Motor neuron (in vitro differentiated cells): ENCODE measurements at places on chromosomes 5 and 9.
A peak's percentile ranks its signal among the peaks of the same experiment; 100 is the strongest.

DNA sequence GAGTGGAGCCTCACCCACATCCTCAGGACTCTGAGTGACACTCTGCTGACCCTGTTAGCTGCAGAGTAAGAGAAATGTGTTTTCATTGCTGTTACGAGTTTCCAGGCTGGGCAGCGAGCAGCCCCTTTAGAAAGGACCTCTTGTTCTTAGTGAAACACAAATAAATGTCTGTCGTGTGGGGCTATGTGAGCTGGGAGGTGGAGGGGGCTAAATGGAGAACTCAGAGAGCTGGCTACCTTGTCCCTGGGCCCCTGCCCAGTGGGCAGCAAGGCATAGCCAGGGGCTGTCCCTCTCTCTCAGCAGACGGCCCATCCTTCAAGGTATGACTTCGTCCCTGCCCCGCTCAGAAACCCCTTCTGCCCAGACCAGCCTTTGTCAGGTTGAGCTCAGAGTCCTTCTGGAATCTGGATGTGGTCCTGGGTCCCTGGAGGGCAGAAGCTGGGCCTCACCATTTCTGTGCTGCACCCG lies 10.2 kb downstream of the DCANP1 start:
- ATAC-seq = peak; percentile 47

GRCh38 chr5:77366717-77367500 lies 125.2 kb downstream of the WDR41 start:
- no peak for ATAC-seq

GRCh38 chr9:127014216-127014909 lies 99.8 kb downstream of the RALGPS1 start:
- no peak for ATAC-seq

GRCh38 chr5:147763791-147764525 lies 18.6 kb downstream of the JAKMIP2 start:
- no peak for ATAC-seq

- ATAC-seq = no peak
Observed at GRCh38 chr5:175460552-175460951, 16.6 kb upstream of the DRD1 start.

DNA sequence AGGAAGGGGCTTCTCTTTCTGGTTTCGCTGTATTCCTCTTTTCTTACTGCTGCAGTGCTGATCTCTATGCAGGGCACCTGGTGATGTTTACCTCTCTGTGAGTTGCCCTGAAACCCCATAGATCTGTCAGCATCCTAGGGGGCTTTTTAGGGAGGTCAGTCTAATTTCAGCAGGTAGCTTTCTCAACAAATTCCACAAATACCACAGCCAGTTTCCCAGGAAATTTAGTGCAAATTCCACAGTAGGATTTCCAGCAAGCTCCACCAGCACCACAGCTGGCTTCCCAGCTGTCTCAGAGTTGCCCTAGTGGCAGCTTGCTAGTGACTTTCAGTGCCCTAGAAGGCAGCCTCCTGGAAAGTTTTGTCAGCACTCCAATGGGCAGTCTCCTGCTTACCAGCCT lies 379.1 kb upstream of the SMC2 start:
- ATAC-seq = no peak

DNA sequence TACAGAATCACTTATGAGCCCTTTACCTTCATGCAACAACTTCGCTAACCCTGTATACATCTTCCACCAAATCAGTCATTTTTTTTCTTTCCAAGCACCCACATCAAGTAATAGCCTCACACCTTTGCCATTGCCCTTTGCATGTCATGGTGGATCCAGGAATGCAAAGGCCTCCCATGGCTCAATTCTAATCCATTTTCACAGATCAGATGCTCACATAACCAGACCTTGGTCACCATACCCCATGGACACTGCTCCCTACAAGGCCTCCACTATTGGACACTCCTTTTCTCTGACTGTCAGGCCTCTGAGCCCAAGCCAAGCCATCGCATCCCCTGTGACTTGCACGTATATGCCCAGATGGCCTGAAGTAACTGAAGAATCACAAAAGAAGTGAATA lies 179.5 kb downstream of the RASEF start:
- no peak for ATAC-seq

DNA sequence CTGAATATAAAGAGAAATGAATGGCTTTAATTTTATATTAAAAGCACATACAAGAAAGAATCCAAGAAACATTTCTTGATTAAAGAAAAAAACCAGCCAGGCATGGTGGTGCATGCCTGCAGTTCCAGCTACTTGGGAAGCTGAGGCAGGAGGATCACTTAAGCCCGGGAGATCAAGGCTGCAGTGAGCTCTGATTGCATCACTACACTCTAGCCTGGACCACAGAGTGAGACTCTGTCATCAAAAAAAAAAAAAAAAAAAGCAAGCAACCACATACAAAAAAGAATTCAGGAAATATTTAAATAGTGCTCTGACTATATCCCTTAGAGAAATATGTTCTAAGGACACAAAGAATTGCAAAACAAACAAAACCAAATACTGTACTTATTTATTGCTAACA lies 2.5 kb upstream of the PLAC8L1 start:
- ATAC-seq = no peak

DNA sequence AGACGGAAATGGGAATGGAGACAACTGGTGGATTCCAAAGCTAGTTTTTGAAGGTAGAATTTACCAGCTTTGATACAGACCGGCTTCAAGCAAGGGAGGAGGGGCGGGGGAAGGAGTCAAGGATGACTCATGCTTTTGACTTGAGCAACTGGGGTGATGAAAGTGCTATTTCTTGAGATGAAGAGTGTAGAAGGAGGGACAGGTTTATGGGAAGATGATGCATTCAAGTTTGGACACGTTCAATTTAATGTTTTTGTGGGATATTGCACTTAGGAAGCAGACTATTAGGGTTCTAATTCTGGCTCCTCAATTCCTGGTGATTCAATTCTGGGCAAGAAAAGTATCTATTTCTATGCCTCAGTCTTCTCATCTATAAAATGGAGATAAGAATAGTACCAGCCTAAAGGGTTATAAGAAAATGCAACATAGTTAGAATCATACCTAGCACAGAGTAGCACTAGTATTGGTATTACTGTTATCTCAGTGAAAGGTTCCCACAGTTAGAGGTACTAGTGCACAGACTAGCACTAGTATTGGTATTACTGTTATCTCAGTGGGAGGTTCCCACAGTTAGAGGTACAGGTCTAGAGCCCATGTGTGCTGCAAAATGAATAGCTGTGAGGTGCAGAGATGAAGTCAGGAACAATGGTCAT lies 4.6 kb downstream of the NIPAL4 start:
- peak; percentile 42 for ATAC-seq

- ATAC-seq = no peak
Observed at GRCh38 chr5:154648229-154648628, 106.9 kb upstream of the LARP1 start.

- no peak for ATAC-seq
Observed at GRCh38 chr5:152864991-152865390, 459.9 kb upstream of the NMUR2 start.
